ENCODE measurements at places on chromosomes 13 and 19.

GRCh38 chr19:2807379-2808128 is 12.1 kb upstream of the ZNF554 start:
- DNase-seq: no peak

- DNase-seq: no peak
These were observed 7.1 kb downstream of the SERTM1 start for GRCh38 chr13:36680913-36681312.

- DNase-seq: no peak
These were observed 9.5 kb downstream of the PIP5K1C start for GRCh38 chr19:3690551-3691371.

DNA sequence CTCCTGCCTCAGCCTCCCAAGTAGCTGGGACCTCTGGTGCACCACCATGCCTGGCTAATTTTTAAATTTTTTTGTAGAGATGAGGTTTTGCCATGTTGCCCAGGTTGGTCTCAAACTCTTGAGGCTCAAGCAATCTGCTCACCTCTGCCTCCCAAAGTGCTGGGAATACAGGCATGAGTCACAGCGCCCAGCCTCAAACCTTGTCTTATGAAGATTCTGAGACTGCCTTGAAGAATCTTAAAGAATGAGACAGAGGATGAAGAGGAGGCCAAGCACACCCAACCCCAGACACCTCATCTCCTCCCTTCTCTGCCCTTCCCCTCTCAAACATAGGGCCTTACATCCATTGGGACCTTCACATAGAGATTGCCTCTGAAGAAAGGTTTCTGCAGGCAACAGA is 179.7 kb downstream of the ABCC4 start:
- no peak for DNase-seq

- no peak for DNase-seq
These were observed 239.6 kb downstream of the TSHZ3 start for GRCh38 chr19:31109636-31110035.
